Activated CD4-positive, alpha-beta T cell treated with anti-CD3 and anti-CD28 coated beads, Interleukin-2, amount 10 ng/mL, durations not matched to agents 7 days and 5 days (primary cell): ENCODE measurements at places on chromosomes 7 and 10. TPM values are rescaled to one million over a fixed set of nuclear protein-coding genes. Genes with fewer than 3 reads are reported as not detected.

PLAC9 gene
- not detected for total RNA-seq

GRCh38 chr7:10022957-10023356, 950.7 kb upstream of the PHF14 start:
- no peaks in the 10 kb centered on the region for H3K36me3 ChIP-seq
- no peak for DNase-seq
- no peak overlapping the region for H3K4me3 ChIP-seq
- H3K27me3 ChIP-seq, result no peaks in the 10 kb centered on the region
- no peaks in the 10 kb centered on the region for H3K4me1 ChIP-seq

DEPP1 gene
- 0.22 TPM for total RNA-seq

SPRN gene
- total RNA-seq, result not detected

DNA sequence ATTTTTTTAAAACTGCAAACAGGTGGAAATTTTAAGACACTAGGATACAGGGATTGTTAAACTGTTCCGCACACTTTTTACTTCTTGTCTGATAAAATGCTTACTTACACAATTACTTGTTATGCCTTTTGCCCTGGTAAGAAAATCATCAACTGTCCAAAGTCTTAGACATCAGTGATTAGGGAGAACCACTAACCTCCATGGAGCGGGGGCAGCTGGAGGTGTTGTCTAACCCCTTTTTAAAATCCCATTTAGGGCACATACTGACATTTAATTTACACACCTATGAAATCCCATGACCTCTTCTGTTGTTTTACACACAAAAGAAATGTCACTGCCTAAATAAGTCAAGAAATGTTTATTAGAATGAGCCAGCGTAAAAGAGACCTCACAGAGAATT, 65.7 kb downstream of the TRIM24 start:
- no peaks in the 10 kb centered on the region for H3K4me1 ChIP-seq
- no peaks in the 10 kb centered on the region for H3K27me3 ChIP-seq
- peaks cover 72% of the 10 kb centered on the region for H3K36me3 ChIP-seq
- no peak for DNase-seq
- H3K4me3 ChIP-seq, result no peak overlapping the region

GRCh38 chr7:34333925-34334324, 324.1 kb upstream of the NPSR1 start:
- H3K27me3 ChIP-seq, result no peaks in the 10 kb centered on the region
- no peak overlapping the region for H3K27ac ChIP-seq
- H3K36me3 ChIP-seq, result no peaks in the 10 kb centered on the region
- no peaks in the 10 kb centered on the region for H3K4me1 ChIP-seq
